WTC11 (cell line): ENCODE measurements at places on chromosomes 2 and 18.

DNA sequence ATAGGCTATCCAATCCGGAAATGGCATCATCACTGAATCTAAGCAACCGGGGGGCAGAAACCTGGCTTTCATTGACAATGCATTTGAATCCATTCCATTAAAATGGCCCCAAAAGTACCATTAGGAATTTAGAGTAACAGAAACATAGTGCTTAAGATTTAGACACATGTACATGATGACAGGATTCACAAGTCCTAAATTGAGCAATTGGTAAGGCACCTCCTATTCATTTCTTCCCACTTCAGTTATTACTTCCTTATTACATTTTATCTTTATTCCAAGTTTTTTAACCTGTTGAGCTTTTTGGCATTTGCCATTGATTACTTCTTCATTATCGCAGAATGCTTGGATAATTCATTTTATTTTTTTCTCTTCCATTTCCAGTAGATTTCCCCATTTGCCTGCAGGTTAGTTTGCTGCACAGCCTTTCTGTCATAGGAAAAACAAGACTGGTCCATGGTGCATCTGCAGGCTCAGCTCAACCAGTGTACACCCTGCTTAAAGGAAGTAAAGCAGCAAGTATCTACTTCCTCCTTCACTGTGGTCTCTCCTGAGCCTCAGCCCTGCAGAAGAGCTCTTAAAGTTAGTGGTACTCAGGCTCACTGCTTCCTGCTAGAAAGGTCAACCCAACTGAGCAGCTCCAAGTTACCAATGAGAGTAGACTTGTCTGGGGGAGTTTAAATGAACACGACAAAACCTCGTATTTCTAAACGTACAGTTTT is 89.2 kb downstream of the DOCK10 start:
- peaks cover 10% of the 10 kb centered on the region for H3K4me1 ChIP-seq
- no peaks in the 10 kb centered on the region for H3K36me3 ChIP-seq
- no peak overlapping the region for H3K4me3 ChIP-seq
- DNase-seq, result no peak
- H3K27ac ChIP-seq, result no peak overlapping the region
- no peaks in the 10 kb centered on the region for H3K27me3 ChIP-seq

DNA sequence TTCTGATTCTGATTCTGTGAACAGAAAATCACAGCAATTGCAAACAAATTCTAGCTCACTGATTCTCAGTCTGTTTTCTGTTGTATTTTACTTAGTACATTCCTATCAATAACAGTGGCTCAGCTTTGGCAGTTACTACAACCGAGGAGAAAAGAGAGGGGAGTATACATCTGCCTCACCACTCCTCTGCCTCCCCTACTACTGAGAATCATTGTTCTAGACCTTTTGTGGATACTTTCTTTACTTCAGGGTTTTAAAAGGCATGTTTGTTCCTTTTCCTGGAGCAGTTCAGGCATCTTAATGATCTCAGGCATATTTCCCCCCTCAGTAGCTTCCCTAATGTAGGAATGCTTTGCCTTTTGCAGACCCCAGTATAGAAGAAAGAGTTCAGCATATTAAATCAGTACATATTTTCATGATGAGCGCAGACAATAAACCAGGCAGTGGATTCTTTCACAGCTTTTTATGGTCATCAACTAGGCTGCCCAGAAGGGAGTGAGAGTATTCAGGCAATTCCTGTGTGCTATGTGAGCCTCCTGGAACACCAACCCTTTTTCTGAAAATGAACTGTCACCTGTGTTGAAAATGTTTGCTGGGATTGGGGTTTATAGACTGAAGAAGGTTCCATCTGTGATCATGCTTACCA is 10.3 kb downstream of the STAMBP start:
- H3K4me1 ChIP-seq, result no peaks in the 10 kb centered on the region
- DNase-seq, result no peak
- H3K36me3 ChIP-seq, result peaks cover 6% of the 10 kb centered on the region
- no peak overlapping the region for H3K4me3 ChIP-seq
- H3K27me3 ChIP-seq, result no peaks in the 10 kb centered on the region

- H3K27ac ChIP-seq, result no peak overlapping the region
- DNase-seq, result no peak
- no peaks in the 10 kb centered on the region for H3K27me3 ChIP-seq
- no peaks in the 10 kb centered on the region for H3K36me3 ChIP-seq
- H3K4me3 ChIP-seq, result no peak overlapping the region
These were observed 74.4 kb downstream of the CAPN13 start for GRCh38 chr2:30732876-30733275.

GRCh38 chr2:143575340-143575739 is 446.1 kb downstream of the ARHGAP15 start:
- no peak overlapping the region for H3K27ac ChIP-seq
- peak; percentile 11 for DNase-seq
- no peak overlapping the region for H3K4me3 ChIP-seq
- H3K4me1 ChIP-seq, result peaks cover 28% of the 10 kb centered on the region
- no peaks in the 10 kb centered on the region for H3K36me3 ChIP-seq

DNA sequence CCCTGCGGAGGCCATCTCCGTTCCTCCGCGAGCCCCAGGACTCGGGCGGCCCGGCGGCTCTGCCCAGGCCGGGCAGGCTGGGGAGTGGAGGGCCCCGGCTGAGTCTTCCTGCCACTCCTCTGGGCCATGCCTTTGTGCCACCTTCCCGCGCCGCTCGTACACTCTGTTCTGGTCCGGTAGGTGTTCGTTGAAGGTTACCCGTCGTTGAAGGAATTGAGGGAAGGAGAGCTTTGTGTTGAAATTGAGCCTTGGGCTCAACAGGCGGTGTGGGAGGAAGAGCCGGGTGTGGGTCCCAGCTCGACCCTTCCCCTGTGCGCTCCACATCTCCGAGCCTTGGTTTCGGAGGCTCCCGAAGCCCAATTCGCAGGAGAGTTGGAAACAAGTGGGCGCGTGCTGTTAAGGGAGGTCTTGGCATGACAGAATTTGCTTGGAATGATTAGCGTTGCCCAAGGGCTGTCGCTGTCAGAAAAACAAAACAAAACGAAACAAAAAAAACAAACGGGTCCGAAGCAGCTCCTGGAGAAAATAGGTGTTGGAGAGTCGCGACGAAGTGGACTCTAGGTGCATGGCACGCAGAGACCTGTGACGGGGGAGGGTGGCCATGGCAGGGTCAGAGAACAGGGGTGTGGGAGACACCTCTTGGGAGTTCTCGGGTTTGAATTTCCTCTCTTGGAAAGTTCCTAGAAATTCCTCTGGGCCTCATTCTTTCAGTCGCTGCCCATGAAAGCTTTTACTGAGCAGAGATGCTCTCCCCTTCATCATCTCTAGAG is 1.2 kb upstream of the MZT2A start:
- peaks cover 11% of the 10 kb centered on the region for H3K36me3 ChIP-seq
- H3K4me1 ChIP-seq, result peaks cover 15% of the 10 kb centered on the region
- DNase-seq, result no peak
- peak overlapping the region; percentile 96 for H3K4me3 ChIP-seq

GRCh38 chr2:214158851-214159250 is 252.0 kb upstream of the VWC2L start:
- H3K27me3 ChIP-seq, result no peaks in the 10 kb centered on the region
- no peaks in the 10 kb centered on the region for H3K4me1 ChIP-seq
- H3K4me3 ChIP-seq, result no peak overlapping the region
- H3K36me3 ChIP-seq, result no peaks in the 10 kb centered on the region

- H3K27me3 ChIP-seq, result no peaks in the 10 kb centered on the region
- H3K27ac ChIP-seq, result no peak overlapping the region
- peaks cover 62% of the 10 kb centered on the region for H3K4me1 ChIP-seq
- DNase-seq, result no peak
- H3K36me3 ChIP-seq, result peaks cover 8% of the 10 kb centered on the region
These were observed 60.5 kb downstream of the MAP4K4 start for GRCh38 chr2:101758001-101758400.

DNA sequence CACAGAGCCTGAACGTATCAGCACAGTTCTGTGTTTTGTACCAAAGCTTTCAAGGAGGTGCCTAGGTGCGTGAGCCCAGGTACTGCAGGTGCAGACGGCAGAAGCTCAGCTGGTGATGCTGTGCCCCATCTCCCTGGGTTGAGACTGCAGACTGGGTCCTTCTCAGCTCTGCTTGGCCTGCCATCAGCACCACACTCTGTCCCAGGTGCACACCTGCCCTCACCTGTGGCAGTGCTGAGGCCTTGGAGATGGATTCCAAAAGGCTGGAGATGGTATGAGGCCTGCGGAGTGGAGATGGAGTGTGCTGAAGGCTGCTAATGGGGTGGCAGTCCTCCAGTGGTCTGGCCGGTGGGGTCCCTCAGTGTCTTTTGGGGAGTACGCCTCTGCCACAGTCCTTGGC is 9.3 kb downstream of the LDLRAD4 start:
- peaks cover 4% of the 10 kb centered on the region for H3K4me1 ChIP-seq
- DNase-seq, result no peak
- H3K27ac ChIP-seq, result no peak overlapping the region
- H3K27me3 ChIP-seq, result no peaks in the 10 kb centered on the region

GRCh38 chr2:174573621-174574081 is 24.0 kb downstream of the WIPF1 start:
- no peak for DNase-seq
- no peak overlapping the region for H3K4me3 ChIP-seq
- no peaks in the 10 kb centered on the region for H3K27me3 ChIP-seq
- peaks cover 4% of the 10 kb centered on the region; the same call in 1 of the 2 replicates for H3K36me3 ChIP-seq

DNA sequence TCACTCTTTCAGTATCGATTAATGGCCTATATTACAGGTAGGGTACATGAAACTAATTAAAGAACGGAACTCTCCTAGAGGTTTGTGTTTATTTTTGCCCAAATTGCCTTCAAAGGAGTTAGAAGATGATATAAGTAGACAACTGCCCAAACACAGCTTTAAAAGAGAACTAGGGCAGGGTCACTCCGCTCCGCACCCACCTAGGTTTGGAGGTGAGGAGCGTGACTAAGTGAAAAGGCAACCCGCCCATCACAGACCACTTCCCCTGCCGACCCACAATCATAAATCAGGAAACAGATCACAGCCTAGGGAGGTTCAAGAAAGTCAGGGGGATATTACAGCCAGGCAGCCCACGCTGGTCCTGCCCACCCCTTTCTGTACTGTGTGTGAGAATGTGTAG is 166.7 kb downstream of the C1D start:
- no peak for DNase-seq
- H3K4me1 ChIP-seq, result peaks cover 36% of the 10 kb centered on the region
- H3K36me3 ChIP-seq, result peaks cover 6% of the 10 kb centered on the region; the same call in 1 of the 2 replicates
- H3K27me3 ChIP-seq, result peaks cover 72% of the 10 kb centered on the region
- H3K4me3 ChIP-seq, result no peak overlapping the region

- H3K36me3 ChIP-seq, result no peaks in the 10 kb centered on the region; the same call in 1 of the 2 replicates
- H3K27me3 ChIP-seq, result peaks cover 54% of the 10 kb centered on the region
- H3K27ac ChIP-seq, result no peak overlapping the region
These were observed 370 bp upstream of the ZNF804A start for GRCh38 chr2:184598002-184598315.

GRCh38 chr18:34322365-34323289 is 97.9 kb upstream of the NOL4 start:
- no peaks in the 10 kb centered on the region for H3K27me3 ChIP-seq
- DNase-seq, result peak; percentile 66
- peaks cover 11% of the 10 kb centered on the region for H3K36me3 ChIP-seq
- no peak overlapping the region for H3K27ac ChIP-seq
- no peak overlapping the region for H3K4me3 ChIP-seq

DNA sequence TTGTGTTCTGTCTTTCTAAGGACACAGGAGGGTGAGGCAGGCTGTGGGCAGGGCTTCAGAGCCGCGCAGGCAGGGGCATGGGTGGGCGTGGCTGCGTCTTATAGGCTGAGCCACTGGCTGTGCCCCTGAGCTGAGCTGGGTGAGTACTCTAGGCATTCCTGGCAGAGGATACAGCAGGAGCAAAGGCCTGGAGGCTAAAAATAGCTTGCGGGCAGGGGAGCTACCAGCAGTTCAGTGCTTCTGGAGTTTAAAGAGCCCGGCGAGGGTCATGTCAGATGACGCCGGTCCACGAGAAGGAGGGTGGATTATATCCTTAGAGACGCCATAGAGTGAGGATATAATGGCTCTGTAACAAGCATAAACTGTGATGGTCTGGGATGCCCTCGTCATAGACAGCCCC is 31.5 kb upstream of the PDIA6 start:
- H3K27me3 ChIP-seq, result peaks cover 6% of the 10 kb centered on the region; the same call in 1 of the 2 replicates
- H3K36me3 ChIP-seq, result peaks cover 12% of the 10 kb centered on the region
- peaks cover 12% of the 10 kb centered on the region for H3K4me1 ChIP-seq
- DNase-seq, result peak; percentile 65
- no peak overlapping the region for H3K27ac ChIP-seq

DNA sequence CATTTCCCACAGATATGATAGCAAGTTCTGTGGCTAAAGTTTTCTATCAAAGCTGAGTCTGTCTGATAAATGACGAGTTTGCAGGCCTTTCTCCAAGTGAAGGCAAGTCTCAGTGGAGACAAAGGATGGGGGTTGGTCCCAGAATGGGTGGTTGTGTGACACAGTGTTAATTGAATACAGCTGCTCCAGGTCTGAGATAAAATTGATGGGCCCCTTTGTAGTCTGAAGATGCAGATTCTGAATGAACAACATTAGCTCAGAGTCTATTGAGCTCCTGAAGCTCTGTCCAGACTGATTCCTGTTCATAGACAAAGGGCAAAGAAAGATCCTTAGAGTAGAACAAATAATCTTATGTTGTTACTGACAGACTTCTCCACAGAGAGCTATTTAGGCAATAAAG is 296.9 kb upstream of the CYRIA start:
- no peaks in the 10 kb centered on the region for H3K36me3 ChIP-seq
- H3K4me3 ChIP-seq, result no peak overlapping the region
- no peak for DNase-seq
- H3K4me1 ChIP-seq, result peaks cover 2% of the 10 kb centered on the region; the same call in 1 of the 2 replicates
- H3K27ac ChIP-seq, result no peak overlapping the region

GRCh38 chr18:73752965-73753364 is 394.7 kb downstream of the FBXO15 start:
- H3K4me3 ChIP-seq, result no peak overlapping the region
- no peaks in the 10 kb centered on the region for H3K36me3 ChIP-seq
